ENCODE measurements at places on chromosomes 1 and 21.

GRCh38 chr1:81781749-81782148, 19.0 kb upstream of the ADGRL2 start:
- DNase-seq, result no peak

GRCh38 chr1:26750428-26750827, 37.3 kb upstream of the PIGV start:
- DNase-seq, result no peak

- DNase-seq, result no peak
These were observed 290.2 kb downstream of the LRRC40 start for GRCh38 chr1:69914976-69915765.

DNA sequence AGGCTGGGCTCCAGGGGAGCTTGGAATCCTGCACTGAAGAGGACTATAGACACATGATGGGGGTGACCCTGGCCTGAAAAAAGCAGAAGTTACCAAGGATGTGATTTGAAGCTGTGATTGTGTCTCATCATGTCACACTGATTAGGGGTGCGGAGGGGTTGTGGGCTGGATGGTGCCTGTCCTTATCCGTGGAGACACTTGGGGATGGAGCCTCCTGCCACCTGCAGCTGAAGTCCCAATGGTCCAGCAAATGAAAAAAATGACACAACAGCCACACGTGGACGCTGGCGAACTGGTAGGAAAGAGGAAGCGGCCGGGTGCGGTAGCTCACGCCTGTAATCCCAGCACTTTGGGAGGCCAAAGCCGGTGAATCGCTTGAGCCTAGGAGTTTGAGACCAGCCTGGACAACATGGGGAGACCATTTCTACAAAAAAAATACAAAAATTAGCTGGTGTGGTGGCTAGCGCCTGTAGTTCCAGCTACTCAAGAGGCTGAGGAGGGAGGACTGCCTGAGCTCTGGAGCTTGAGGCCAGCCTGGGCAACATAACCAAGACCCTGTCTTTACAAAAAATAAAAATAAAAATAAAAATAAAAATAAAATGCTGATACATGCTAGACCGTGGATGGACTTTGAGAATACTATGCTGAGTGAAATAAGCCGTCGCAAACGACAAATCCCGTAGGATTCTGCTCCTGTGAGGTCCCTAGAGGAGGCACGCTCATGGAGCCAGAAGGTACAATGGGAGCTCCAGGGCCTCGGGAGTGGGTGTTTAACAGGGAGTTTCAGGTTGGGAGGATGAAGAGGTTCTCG, 838 bp upstream of the IBA57 start:
- no peak for DNase-seq

- no peak for DNase-seq
These were observed 42.9 kb downstream of the INKA2 start for GRCh38 chr1:111696330-111696729.
